Hepatocyte (in vitro differentiated cells): ENCODE measurements at places on chromosomes 12 and 14. TPM values are rescaled to one million over a fixed set of nuclear protein-coding genes. Genes with fewer than 3 reads are reported as not detected.

DNA sequence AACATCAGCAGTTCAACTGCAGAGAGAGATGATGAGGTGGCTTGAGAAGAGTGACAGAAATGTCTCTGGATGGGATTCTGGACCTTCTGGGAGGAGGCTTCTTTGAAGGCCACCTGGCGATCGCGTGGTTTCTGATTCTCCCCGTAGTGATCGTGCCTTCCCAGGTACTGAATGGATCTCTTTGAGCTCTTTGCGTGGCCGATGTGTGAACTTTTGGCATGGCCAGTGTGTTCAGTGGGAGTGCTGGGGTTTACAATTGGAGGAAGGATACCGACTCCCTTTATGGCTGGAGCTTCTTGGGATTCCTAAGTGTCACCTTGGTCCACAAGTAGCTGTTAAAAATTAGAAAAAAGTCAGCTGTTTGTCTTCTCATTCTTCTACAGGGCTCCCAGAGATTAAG lies 374.7 kb downstream of the C12orf75 start:
- no peak for DNase-seq

- DNase-seq = no peak
These were observed 116.7 kb downstream of the CACNA1C start for GRCh38 chr12:2169489-2169888.

DNA sequence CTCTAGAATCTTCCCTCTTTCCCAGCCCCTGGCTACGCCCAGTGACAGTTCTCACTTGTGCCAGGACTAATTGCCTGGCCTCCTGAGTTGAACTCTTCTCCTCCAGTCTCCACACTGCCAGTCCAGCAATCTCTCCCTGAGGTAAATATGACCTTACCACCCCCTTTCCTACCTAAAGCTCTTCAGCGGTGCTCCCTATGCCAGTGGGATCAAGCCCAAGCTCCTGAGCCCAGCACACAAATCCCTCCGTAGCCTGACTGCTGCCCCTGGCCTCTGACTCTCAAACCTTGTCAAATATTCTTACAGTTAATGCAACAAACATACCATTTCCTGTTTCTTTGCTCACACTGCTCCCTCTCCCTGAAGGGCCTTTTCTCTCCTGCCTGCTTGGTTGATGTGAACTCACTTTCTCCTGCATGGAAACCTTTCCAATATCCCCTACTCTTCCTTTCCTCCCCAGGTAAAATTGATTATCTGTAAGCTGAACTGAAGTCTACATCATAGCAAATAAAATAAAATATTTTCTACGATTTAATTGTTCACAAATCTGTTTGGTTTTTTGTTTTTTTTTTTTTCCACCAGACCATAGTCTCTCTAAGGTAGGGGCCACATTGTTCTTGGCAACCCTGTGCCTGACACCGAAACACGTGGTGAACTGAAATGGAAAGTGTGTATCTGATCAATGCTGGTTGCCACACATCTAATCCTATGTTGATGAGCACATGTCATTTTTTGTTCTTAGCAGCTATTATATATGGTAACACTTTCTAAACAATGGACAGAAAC lies 147.5 kb downstream of the SLC38A6 start:
- no peak for DNase-seq

SLCO1B1 gene
- polyA plus RNA-seq = 3.4 and 8.9 TPM in 2 replicates

AQP6 gene
- 0.23 TPM in 1 of 2 replicates, not detected in the other for polyA plus RNA-seq

AVPR1A gene
- 0.58 and 1.1 TPM in 2 replicates for polyA plus RNA-seq

TNFRSF1A gene
- polyA plus RNA-seq = 168 and 188 TPM in 2 replicates
